Activated naive CD8-positive, alpha-beta T cell treated with anti-CD3 and anti-CD28 coated beads, Interleukin-2, amount 10 ng/mL, durations not matched to agents 7 days and 5 days (primary cell): ENCODE measurements at places on chromosomes 2 and 18. TPM values are rescaled to one million over a fixed set of nuclear protein-coding genes. Genes with fewer than 3 reads are reported as not detected.

DNA sequence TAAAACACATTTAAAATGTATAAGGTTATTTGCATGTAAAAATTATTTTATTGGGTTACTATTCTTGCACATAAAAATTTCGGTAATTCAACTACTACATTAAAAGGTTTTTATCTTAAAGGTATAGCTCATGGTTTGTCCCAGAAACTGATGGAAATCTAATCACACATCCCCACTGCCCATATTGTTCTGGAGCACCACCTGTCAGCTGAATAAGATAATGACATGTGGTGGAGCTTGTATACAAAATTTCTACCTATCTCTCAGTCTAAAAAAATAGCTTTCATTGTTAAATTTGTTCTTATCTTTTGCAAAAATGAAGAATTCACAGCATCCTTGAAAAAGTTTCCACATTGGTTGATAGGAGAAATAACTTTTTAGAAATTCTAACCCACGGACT is 18.3 kb downstream of the ERBB4 start:
- no peaks in the 10 kb centered on the region for H3K4me1 ChIP-seq
- H3K36me3 ChIP-seq, result no peaks in the 10 kb centered on the region
- H3K27me3 ChIP-seq, result peaks cover 2% of the 10 kb centered on the region
- no peak overlapping the region for H3K4me3 ChIP-seq

- H3K4me3 ChIP-seq, result no peak overlapping the region
- no peak overlapping the region for H3K27ac ChIP-seq
- no peaks in the 10 kb centered on the region for H3K4me1 ChIP-seq
- DNase-seq, result no peak
- H3K36me3 ChIP-seq, result no peaks in the 10 kb centered on the region
Observed at GRCh38 chr2:75170889-75171288, 28.4 kb downstream of the TACR1 start.

The ALPP gene
- not detected for total RNA-seq

- no peaks in the 10 kb centered on the region for H3K4me1 ChIP-seq
- H3K4me3 ChIP-seq, result no peak overlapping the region
- H3K27me3 ChIP-seq, result no peaks in the 10 kb centered on the region
- no peak overlapping the region for H3K27ac ChIP-seq
Observed at GRCh38 chr2:227939271-227940027, 68.0 kb downstream of the DAW1 start.

- peaks cover 7% of the 10 kb centered on the region for H3K4me1 ChIP-seq
- peaks cover 83% of the 10 kb centered on the region for H3K27me3 ChIP-seq
- no peaks in the 10 kb centered on the region for H3K36me3 ChIP-seq
- no peak overlapping the region for H3K27ac ChIP-seq
- no peak for DNase-seq
Observed at GRCh38 chr2:104873689-104874054, 19.8 kb downstream of the POU3F3 start.

The SPATS2L gene
- total RNA-seq, result 46.3 TPM

DNA sequence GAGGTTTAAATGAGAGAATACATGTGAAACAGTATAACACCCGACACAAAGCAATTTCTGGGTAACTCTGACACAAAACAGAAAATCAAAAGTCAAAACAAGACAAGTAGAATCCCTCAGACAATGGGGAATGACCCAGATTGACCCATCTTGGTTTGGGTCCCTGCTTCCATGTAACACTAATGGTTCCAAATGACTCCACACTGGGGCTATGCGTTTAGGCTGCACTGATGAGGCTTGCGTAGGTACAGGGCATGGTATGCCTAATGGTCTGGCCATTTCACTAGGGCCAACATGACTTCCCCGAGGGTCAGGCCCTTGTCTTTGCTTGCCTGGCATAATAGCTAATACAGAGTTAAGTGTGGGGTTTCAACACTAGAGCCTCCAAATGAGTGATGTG is 27.2 kb upstream of the NFE2L2 start:
- H3K27ac ChIP-seq, result peak overlapping the region; percentile 36
- peaks cover 11% of the 10 kb centered on the region for H3K36me3 ChIP-seq
- DNase-seq, result no peak
- H3K27me3 ChIP-seq, result no peaks in the 10 kb centered on the region
- peaks cover 59% of the 10 kb centered on the region for H3K4me1 ChIP-seq

GRCh38 chr2:230690439-230690838 is 22.2 kb upstream of the CAB39 start:
- H3K4me1 ChIP-seq, result peaks cover 34% of the 10 kb centered on the region
- H3K4me3 ChIP-seq, result no peak overlapping the region
- no peak for DNase-seq
- H3K27ac ChIP-seq, result no peak overlapping the region
- H3K36me3 ChIP-seq, result peaks cover 10% of the 10 kb centered on the region

GRCh38 chr2:65039640-65040039 is 16.6 kb upstream of the CEP68 start:
- H3K4me3 ChIP-seq, result no peak overlapping the region
- peak overlapping the region; percentile 13 for H3K27ac ChIP-seq
- H3K27me3 ChIP-seq, result peaks cover 2% of the 10 kb centered on the region
- no peak for DNase-seq
- peaks cover 13% of the 10 kb centered on the region for H3K36me3 ChIP-seq
- H3K4me1 ChIP-seq, result peaks cover 18% of the 10 kb centered on the region

- H3K27me3 ChIP-seq, result peaks cover 8% of the 10 kb centered on the region
- H3K27ac ChIP-seq, result no peak overlapping the region
- H3K36me3 ChIP-seq, result no peaks in the 10 kb centered on the region
- DNase-seq, result no peak
- no peak overlapping the region for H3K4me3 ChIP-seq
Observed at GRCh38 chr2:204401114-204401513, 144.2 kb upstream of the PARD3B start.

DNA sequence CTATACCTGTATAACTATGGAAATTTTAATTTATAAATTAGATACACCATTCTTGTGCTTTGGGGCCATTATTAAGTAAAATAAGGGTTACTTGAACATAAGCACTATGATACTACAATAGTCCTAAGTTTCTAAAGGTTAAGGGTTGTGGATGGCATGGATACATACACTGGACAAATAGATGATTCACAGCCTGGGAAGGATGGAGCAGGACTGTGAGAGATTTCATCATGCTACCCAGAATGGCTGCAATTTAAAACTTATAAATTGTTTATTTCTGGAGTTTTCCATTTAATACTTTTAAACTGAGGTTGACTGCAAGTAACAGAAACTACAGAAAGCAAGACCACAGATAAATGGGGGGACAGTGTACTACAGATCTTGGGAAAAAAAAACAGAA is 295.8 kb upstream of the ZNF804A start:
- H3K27ac ChIP-seq, result no peak overlapping the region
- no peaks in the 10 kb centered on the region for H3K4me1 ChIP-seq
- H3K36me3 ChIP-seq, result no peaks in the 10 kb centered on the region
- H3K4me3 ChIP-seq, result no peak overlapping the region

DNA sequence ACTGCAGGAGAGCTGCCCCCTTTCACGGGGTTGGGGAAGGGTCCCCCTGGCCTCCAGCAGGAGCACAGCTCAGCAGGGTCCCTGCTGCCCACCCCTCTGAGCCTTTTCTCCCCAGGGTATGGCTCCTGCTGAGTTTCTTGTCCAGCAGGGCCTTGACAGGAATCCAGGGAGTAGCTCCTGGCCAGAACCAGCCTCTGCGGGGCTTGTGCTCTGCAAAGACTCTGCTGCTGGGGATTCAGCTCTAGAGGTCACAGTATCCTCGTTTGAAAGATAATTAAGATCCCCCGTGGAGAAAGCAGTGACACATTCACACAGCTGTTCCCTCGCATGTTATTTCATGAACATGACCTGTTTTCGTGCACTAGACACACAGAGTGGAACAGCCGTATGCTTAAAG is 21.2 kb downstream of the FOSL2 start:
- no peak overlapping the region for H3K4me3 ChIP-seq
- peaks cover 40% of the 10 kb centered on the region for H3K4me1 ChIP-seq
- H3K27ac ChIP-seq, result no peak overlapping the region
- no peaks in the 10 kb centered on the region for H3K27me3 ChIP-seq

DNA sequence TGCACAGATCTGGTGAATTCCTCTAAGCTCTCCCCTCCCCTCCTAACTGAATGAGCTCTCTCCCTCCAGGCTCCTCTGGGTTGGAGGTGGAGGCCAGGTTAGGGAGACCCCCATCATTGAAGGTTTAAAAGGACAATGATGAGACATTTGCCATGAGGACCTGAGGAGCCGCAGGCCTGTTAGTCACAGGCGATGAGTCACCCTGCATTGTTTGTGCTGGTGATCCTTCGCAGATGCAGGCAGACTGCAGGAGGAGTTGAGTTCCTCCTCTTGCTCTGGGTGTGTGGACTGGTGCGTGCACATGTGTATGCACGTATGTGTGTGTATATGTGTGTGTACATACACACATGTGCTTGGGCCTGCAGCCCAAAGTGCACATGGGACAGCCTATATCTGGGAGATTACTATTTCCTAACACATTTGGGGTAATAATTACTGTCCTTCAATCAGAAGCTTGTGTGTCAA is 42.0 kb downstream of the MCFD2 start:
- no peak overlapping the region for H3K4me3 ChIP-seq
- H3K4me1 ChIP-seq, result no peaks in the 10 kb centered on the region
- H3K27ac ChIP-seq, result no peak overlapping the region
- no peak for DNase-seq
